RKO (cell line): ENCODE measurements at places on chromosomes 1 and 21.

DNA sequence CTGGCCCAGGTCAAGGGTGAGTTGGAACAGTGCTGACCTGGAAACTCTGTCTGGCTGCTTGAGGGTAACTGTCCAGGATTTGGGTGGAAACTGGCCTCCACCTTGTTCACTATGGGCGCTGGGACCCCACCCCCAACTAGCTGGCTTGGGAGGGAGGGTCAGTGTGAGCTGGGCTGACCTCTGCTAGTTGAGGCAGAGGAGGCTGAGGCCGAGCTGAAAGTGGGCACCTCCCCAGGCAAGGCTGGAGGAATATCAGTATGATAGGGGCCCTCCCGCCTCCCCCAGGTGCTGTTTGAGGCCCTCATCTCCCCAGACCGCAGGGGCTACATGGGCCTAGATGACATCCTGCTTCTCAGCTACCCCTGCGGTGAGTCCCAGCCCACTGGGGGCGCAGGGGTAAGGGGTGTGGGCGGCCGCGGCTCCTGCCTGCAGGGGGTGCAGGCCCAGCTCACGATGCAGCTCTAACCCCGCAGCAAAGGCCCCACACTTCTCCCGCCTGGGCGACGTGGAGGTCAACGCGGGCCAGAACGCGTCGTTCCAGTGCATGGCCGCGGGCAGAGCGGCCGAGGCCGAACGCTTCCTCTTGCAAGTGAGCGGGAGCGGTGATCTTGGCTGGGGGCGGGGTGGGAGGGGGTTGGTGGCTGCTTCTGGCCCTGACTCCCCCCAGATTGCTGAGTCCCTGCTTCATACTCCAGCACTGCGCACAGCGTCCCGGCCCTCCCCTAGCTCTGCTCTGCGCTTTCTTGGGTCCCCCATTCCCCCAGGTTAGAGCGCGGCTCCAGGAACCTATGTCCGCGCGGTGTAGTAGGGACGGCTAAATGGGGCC, 22.9 kb downstream of the PTPRU start:
- no peak for DNase-seq

- DNase-seq = no peak
Observed at GRCh38 chr1:177824508-177824982, 145.3 kb downstream of the SEC16B start.

DNA sequence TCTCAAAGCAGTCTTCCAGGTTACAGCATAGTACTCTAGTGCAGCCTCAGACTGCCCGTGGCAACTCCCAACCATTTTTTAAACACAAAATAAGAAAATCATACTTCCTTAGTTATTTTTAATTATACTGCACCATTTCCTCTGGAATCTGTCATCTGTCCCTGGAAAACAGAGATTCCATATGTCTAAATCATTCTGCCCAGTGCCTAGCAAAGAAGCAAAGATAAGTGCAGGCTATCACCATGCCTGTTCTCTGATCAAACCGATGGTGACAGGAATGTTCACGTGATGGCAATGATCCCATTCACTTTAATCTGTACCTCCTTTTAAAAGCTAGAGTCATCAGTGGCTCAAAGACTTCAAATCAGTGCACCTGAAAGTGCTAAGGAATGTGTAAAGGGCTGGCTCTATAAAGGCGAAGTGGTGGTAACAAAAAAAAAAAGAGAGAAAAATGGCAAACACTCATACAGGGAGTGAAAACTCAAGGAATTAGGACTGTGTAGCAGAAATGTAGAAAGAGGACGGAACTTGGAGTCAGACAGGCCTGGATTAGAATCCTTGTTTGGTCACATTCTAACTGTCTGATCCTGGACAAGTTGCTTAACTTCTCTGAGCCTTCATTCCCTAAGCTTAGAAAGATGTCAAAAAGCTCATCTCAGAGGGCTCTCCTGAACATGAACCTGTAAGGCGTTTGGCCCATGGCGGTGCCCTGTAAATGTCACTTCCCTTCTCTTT, 9.9 kb upstream of the CCN1 start:
- DNase-seq = no peak

DNA sequence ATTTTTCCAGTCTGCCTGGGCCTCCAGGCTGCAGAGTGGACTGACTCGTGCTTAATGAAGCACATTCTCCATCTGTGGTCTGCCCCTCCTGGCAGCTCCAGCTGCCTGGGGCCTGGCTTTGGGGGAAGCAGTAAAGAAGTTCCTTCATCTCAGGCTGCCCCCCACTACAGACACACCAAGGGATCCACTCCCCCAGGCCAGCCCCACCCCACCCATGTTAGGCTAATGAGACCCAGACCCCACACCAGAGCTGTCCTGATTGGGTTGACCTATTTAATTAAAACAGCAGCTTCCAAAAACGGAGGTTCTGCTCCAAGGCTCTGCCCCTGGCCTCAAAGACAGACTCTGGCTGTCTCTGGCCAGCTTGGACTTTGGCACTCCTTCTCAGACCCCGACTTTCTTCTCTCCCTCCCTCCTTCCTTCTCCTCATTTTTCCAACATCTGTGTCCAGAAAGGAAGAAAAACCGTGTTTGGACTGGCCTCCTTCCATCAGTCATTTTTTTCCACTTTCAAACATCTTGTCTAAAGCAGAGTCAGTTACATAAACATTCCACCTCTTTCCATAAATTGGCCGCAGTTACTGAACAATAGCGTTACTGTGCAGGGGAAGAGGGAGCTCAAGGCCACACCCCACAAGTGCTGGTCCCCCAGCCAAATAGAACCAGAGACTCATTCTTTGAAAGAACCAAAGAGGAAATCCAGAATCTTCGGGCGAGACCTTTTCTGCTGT, 29.7 kb downstream of the SERTAD4 start:
- DNase-seq = no peak

GRCh38 chr1:204296431-204296988, 63.2 kb downstream of the PLEKHA6 start:
- DNase-seq = no peak

- no peak for DNase-seq
Observed at GRCh38 chr1:233990486-233990885, 86.0 kb downstream of the SLC35F3 start.

DNA sequence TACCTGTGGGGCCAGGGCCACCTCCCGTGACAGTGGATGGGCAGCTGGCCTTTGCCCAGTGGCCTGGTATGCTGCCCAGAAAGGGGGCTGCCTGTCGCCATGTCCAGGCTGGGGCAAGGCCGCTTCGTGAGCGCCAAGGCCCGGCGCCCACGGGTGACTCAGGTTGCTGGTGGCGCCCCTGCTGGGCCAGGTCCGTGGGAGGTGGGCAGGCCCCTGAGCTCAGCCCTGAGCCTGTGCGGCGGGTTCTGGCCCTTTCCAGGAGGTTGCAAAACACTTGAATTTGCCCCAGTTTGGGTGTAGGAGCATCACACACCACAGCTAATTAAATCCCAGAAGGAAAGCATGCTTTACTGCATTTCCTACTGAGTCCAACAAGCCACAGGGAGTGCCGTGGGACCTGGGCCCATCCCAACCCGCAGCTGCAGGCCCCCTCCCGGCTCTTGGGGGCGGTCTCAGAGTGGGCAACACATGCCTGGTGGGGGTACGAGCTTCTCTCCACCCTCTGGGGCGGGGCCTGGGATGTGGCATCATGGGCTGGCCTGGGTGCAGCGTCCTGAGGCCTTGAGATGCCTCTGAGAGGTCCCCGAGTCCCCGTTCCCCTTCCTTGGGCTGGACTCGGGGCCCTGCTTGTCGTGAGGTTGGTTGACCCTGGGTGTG, 159.8 kb downstream of the PEX14 start:
- DNase-seq = no peak

- DNase-seq = no peak
Observed at GRCh38 chr1:86089765-86090164, 66.8 kb downstream of the COL24A1 start.

- no peak for DNase-seq
Observed at GRCh38 chr1:206716159-206716869, 31.6 kb downstream of the MAPKAPK2 start.

DNA sequence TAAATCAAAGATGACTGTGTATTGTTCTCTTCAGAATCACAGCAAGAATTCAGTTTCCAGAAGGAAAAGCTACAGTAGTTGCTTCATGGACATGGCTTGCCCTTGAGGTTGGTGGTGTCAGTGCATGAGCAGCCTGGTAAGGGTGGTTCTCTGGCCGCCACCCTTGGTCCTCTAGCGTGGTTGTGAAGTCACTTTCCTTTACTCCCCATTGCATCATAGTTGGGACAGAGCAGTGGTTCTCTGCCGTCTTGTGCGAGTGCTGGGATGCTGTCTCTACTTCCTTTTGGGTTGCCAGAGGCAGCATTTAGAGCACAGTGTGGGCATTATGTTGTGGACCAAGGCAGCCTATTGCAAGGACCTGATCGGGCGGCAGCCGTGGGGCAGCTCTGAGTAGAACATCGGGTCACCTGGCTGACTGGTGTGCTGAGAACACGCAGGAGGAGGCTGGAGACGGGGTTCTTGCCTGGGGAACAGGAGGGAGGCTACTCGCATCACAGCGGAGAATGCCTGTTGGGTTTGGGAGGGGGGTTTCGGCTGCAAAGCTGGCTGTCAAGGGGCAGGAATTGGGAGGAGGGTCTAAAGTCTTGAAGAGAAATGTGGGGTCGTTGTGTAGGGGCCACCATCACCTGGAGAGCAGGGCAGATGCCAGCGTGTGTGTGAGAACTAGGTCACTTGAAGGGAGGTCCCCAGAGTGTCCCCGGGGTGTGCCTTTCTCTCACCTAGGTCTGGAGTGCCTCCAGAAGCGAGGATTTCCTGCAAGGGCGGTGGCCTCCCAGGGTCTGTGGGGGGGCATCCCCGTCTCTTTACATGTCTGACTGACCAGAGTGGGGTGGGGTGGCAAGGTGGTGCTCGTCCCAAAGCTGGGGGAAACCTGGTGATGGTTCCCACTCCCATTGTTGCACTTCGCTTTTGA, 6.3 kb downstream of the ARF1 start:
- no peak for DNase-seq

- DNase-seq = no peak
Observed at GRCh38 chr1:107291987-107292386, 151.1 kb downstream of the NTNG1 start.

- DNase-seq = no peak
Observed at GRCh38 chr1:88936223-88936523, 44.8 kb upstream of the GTF2B start.

DNA sequence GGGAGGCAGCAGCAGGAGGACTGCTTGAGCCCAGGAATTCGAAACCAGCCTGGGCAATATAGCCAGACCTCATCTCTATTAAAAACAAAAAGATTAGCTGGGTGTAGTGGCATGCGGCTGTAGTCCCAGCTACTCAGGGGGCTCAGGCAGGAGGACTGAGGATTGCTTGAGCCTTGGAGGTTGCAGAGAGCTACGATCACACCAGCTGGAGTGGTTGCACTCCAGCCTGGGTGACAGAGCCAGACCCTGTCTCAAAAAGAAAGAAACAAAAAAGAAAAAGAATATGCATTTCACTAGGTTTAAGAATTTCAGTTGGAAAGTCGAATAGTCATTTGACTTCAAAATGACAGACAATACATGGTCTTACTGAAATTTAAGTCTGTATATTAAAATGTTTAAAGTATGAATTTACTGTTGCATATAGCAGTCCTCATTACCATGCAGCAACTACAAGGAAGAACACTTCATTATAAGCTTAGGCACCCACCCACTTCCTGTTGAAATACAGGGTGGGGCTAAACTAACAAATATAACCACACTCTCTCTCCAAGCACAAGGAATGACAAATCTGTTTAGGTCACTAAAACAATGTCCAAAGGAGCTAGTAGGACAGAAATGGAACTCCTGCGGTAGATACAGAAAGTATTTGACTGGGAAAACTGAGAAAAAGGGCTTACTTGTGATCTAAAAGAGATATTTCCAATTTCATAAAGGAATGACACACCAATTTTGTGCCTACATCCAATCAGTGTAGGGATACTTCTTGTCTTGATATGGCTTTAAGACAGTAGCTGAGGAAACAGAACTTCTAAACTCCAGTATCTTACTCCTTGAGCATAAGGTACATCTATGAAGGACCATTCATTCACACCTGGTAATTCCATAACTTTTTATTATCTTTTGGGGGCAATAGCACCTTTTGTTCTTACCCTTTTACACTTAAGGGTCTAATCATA, 44.1 kb downstream of the GPR3 start:
- peak; percentile 13 for DNase-seq

GRCh38 chr1:87404296-87404695, 75.6 kb downstream of the LMO4 start:
- no peak for DNase-seq

DNA sequence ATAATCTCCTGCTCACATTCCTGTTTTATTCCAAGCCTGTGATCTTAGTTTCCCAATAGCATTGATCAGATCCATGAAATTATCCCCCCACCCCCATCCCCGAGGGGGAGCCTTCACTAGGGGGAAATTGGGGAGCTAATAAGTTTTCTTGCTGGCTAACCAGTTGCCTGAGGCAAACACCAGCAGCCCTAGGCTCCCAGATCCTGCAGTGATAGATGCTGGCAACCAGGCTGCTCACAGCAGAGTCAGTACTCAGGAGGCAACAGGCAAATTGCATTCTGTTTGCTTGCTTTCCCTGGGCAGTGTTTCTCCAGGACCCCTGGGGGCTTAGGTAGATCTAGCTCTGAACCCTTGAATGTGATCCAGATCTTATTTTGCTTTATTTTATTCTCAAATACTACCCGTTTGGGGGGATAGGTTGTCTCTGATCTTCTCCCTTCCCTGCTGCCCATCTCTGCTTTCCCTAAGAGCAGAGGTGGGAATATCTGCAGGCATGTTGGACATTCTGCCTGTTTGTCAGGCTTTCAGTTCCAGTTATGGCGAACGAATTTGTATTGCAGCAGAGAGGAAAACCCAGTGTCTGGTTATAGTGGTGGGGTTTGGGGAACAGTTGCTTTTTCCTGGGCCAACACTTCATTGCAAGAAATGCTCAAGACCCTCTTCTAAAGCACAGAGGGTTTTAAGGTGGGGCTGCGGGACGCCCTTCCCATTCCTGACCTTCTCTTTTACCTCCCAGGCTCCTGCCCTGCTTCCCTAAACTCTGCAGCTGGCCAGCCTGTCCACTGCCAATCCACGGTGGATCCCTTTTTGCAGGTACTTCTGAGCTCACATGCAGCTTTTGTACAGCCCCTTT, 289.8 kb upstream of the PLXNA2 start:
- no peak for DNase-seq

DNA sequence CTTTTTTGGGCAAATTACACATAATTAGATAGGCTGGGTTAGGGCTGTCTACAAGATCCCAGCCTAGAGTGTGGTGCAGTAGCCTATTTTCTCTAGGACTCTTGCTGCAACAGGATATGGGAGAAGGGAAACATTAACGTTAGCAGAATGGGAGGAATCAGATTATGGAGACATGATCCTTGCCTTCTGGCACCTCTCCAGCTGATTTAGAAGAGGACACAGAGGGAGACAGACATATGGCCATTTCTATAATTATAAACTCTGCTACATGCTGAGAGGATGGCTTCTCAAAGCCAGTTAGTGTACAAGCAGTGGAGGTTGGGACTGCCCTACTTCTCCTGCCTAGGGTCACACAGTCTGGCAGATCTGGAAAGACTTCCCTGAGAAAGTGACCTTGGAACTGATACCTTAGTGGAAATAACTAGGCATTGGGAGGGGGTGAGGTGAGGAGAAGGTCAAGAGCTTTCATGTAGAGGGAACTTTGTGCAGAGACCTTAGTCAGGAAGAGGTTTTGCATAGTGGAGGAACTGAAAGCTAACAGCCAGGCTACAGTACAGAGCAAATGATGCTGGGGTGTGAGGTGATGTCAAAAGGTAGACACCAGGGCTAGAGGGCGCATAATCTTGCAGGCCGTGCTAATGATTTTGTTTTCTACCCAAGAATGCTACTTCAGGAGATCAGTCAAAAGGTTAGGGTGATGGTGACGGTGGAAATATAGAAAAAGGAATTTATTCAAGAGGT, 1.2 kb upstream of the CD1D start:
- DNase-seq = no peak
